CD8-positive, alpha-beta T cell (primary cell): ENCODE measurements at places on chromosomes 1 and 21.

DNA sequence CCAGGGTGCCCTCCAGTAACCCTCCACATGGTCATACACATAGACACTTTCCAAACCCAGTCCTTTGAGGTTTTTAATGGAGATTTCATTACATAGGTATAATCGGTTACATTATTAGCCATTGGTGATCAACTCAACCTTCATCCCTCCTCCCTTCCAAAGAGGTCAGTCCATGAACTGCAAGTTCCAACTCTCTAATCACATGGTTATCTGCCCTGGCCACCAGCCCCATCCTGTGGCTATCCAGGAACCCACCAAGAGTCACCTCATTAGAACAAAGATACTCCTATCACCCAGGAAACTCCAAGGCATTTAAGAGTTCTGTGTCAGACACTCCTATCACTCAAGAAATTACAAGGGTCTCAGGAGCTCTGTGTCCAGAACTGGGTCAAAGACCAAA lies 12.2 kb downstream of the ATP1A4 start:
- DNase-seq: no peak

DNA sequence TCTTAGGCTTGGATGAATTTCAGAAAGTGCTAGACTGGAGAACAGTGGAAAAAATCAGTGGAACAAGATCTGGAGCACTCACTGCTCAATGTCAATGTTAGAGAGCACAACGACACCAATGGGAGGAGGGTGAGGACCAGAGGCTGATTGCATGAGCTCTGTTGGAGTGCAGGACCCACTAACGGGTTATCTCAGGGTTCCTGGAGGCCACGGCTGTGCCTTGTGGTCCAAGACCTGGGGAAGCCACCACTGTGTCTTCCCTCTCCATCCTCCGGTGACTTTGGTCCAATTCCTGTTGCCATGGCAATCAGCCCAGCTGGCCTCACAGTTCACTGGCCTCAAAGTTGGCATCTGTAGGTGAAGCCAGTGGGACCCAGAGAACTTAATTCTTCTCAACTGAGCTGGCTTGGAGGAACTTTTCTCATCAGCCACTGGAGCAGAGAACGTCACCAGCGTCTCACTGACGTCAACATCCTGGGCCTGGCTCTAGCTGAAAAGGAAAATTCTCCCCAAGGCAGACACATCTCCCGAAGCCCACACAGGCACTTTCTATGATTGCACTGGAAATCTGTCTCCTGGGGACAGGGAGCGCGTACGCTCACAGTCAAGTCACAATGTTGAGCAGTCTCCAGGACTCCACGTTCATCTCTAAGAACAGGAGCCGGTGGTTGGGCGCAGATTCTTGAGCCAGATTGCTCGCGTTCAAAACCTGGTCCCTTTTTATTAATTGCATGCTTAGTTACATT lies 21.9 kb upstream of the GPR157 start:
- no peak for DNase-seq

- no peak for DNase-seq
These were observed 74.4 kb downstream of the PTGS2 start for GRCh38 chr1:186605762-186606350.

DNA sequence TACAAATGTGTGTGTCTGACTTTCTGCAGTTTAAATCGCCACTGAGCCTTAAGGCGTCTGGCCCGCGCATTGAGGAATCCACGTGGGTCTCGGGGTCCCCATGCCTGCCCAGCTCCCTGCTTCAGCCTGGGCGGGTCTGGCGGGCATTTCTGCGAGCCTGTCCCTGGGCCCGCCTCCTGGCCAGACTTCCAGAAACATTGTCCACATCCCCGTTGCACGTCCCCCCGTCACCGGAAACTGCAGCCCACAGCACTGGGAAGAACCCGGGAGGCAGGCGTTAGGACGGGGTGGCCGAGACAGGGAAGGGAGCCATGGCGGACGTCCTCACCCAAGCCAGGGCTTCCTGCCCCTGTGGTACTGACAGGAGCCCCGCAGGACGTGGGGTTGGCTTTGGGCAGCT lies 113.1 kb upstream of the COL6A1 start:
- DNase-seq: no peak

GRCh38 chr21:25733859-25734653 lies 648 bp downstream of the ATP5PF start:
- peak; percentile 23 for DNase-seq

DNA sequence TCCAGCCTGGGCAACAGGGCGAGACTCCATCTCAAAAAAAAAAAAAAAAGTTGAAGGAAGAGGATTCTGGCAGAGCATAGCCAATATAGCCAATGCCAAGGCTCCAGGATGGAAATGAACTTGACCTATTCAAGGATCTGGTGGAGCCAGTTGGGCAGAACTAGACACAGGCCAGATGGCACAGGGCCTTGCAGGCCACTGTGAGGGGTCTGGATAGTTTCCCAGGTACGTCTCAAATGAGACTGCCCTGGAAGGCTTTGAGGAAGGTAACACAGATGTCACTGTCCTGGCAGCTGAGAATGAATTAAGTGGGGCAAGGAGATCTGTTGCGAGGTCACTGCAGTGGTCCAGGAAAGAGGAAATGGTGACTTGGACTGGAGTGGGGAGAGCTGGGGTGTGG lies 12.0 kb upstream of the ARHGEF19 start:
- no peak for DNase-seq

GRCh38 chr1:180498594-180498993 lies 3.8 kb downstream of the ACBD6 start:
- no peak for DNase-seq

DNA sequence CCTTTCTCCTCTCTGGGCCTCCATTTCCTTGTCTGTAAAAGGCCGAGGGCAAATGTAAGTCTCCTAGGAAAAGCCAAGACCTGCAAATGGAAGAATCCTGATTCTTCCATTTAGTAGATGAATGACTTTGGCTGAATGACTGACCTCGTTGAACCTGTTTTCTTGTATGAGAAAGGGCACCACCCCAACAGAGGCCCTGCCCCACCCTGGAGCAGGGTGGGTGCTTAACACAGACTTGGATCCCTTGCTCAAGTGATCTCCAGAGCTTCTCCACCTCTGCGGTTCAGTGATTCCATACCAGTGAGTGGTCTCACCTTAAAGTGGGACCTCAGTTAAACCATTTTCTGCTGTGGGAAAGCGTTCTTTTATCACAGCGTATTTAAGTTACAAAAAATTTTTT lies 39.0 kb upstream of the GUCA2B start:
- no peak for DNase-seq

GRCh38 chr1:109341944-109342930 lies 35.4 kb upstream of the MYBPHL start:
- DNase-seq: no peak

DNA sequence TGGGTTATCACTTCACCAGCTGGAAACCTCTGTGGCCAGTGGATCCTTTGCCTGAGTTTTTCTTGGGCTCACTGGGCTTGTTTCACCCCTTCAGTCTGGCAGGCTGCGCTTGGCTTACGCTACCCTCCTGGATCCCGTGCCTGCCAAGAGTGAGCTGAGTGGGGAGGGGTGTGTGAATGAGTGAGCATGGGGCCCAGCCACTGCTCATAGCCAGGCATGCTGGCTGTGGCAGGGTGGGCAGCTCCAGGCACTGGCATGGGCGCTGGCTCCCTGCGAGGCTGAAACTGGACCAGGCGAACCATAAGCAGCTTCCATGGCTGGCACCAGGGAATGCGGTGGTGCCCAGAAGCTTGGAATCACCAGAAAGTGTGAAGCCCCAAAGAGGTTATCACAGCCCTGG lies 19.8 kb upstream of the GBP3 start:
- DNase-seq: no peak

DNA sequence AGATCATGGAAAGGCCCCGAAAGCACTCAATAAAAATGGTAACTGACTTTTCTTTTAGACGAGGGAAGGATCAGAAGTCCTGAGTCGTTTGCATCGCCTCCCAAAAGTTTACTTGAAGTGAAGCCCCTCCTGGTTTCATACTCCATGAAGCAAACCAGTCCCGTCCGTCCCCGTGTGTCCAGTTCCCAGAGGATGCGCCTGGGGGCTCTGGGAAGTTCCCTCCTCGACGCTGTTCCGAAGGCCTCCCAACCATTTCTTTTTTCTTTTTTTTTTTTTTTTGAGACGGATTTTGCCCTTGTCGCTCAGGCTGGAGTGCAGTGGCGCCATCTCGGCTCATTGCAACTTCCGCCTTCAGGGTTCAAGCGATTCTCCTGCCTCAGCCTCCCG lies 661 bp upstream of the OSCP1 start:
- DNase-seq: no peak

DNA sequence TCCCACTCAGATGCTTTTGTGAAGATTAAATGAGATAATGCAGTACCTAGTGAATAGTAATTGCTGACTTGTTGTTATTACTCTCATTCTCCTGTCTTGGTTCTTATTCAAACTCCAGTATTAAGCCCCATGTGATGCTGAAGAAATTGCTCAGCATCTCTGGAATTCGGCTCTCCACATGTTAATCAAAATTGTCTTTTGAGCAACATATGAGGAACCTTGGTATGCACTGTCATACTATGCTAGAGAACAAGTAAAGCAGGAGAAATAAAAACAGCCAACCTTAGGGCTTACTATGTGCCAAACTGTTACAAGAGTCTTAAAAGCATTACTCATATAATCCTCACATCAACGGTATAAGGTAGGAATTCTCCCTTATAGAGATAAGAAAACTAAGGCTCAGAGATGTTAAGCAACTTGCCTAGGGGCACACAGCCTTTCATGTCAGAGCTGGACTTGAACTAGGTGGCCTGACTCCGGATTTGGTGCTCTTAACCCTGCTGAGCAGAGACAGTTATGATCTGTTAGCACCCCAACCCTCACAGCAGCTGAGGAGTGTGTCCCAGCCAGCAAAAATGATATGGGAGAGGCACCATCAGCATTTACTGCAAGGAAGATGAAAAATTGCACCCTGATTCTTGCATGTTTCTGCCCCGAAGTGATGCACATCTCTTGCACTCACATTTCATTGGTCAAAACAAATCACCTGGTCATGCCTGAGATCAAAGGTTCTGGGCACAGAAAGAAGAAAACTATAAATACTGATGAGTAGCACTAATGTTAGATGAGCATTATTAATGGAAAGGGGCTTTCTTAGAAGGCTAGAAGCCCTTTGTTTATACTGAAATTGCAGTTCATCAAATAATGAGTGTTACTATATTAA lies 102.3 kb downstream of the OMA1 start:
- DNase-seq: no peak

- peak; percentile 24 for DNase-seq
These were observed 41.6 kb upstream of the VWA5B1 start for GRCh38 chr1:20248971-20249612.

GRCh38 chr1:101051688-101052638 lies 26.4 kb upstream of the DPH5 start:
- DNase-seq: no peak

DNA sequence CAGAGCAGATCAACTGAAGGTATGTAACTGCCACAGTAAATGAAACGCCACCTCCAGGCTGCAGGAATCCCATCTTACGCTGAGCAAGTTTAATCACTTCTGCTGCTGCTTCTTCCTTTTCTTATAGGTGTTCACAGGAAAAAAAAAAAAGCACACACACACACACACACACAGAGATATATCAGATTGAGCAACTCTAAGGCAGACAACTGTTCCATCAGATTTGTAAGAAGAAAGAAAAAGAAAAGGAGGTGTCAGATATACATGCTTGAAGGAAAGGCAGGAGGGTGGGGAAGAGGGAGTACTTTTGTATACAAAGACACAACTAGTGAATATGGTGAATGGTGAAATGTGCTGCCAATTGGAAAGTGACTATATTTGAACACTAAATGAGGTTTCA lies 28.6 kb downstream of the DSTYK start:
- DNase-seq: no peak

DNA sequence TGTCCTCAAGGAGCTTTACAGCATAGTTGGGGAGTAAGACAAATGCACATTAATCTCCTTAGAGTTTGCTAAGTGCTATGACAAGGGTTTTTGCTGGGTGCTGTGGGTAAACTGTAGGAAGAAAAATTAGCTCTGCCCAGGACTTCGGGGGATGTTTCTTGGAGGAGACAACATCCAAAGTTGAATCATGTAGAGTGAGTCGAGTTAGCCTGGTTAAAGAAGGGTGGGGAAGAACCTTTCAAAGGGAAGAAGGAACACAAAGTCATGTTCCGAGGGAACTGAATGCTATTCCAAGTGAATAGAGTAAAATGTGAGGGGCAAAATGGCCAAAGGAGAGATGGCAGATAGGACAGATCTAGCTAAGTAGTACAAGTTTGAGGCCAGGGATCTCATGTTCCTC lies 17.1 kb downstream of the SPRTN start:
- no peak for DNase-seq

- no peak for DNase-seq
These were observed 3.9 kb upstream of the CD1C start for GRCh38 chr1:158285756-158286241.

DNA sequence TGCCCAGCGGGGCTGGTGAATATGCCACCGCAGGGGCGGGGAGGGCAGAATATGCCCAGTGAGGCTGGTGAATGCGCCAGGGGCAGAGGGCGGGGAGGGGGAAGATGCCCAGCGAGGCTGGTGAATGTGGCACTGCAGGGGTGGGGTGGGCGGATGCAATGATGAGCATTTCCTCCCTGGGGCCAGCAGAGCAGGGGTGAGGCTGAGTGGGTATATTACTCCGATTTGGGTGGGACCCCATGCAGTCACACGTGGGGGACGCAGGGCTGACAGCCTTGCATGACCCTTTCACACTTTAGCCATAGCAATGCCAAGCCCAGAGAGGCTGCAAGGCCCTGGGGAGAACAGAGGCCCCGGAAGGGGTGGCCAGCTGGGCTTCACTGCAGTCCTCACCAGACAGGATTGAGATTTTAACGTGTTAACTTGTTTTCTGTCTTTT lies 9.3 kb upstream of the SLX9 start:
- DNase-seq: peak; percentile 80

GRCh38 chr1:41341772-41342562 lies 19.3 kb upstream of the FOXO6 start:
- peak; percentile 11 for DNase-seq

DNA sequence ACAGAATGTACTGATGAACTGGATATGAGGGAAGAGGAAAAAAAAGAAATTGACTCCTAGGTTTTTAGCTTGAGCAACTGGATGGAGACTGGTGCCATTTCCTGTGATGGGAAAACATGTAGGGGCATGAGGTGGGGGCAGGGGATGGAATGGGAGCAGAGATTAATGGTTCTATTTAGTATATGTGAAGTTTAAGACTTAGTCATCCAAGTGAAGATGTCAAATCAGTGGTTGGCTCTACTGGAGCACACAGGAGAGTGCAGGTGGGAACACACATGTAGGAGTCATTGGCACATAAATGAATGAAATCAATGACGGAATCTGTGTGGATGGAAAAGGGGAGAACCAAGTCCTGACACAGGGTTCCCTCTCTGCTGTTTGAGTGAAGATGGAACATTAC lies 224.4 kb upstream of the COA6 start:
- DNase-seq: no peak

DNA sequence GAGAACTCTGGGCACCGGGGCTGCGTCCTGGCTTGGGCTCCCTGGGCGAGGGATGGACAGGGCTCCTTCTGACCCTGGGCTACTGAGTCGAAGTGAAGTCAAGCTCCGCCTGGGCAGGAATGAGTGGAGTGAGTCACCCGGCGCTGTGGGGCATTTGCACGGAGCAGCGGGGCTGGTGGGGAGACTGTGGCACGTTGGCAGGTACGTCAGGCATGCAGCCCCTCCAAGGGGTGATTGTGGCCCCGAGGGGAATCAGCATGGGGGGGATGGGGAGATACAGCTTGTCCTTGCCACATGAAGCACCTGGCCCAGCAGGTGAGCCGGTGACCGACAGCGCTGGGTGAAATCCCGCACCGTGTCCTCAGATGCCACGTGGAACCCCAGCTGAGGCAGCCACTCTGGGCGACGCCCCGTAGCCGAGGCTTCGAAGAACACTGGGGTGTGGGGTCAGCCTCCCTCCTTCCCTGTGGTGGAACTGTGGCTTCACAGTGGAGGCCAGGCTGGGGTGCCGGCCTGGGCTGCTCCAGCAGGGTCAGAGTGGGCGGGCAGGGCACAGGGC lies 62.3 kb downstream of the COL18A1 start:
- no peak for DNase-seq

- no peak for DNase-seq
These were observed 134.7 kb downstream of the KAZN start for GRCh38 chr1:14733048-14733778.
